ENCODE measurements at places on chromosomes 6 and 20.

DNA sequence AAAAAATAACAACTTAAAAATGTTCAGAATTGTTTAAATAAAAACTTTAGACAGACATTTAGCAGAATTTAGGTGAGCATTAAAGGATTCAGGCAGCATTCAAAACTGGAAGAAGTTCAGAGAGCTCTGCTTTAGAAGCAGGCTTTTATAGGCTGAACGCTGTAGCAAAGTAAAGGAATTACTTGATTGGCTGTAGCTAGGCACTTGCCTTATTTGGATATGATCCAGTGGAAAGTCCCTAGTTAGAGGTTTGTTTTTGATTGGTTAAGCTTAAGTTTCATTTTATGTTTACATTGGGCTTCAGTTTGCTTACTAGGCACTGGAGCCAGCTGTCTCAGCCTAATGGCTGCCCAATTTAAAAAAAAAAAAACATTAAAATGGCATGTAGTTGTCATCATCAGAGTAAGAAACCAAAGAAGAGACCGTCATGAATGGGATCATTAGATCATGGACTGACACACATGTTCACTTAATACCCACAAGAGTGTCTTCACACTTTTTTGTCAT lies 65.1 kb downstream of the CBFA2T2 start:
- no peak for DNase-seq

DNA sequence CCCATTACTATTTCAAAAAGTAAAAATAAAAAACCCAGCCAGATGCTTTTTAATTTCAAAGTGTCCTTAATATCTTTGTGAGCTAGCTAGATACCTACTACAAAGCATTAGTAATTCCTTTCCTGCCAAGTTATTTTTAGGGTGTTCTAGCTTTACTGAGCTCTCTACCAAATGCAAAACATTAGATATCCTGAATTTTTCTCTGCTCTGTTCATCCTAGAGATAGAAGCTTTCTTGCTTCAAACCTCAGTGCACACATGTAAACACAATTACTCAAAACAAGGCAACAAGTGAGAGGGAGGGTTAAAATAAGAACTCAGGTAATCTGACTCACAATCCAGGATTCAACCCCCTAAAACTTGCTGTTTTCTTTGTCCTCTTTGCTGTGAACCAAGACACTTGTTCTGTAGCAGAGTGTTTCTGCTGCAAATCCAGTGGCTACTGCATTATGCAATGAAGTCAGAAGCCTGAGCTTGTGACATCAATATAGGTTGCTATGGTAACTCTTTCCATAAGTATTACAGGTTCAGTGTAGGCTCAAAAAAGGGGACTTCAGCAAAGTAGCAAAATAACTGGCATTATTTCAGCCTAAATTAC lies 72.6 kb upstream of the STXBP5 start:
- no peak for DNase-seq

GRCh38 chr6:101666256-101666655 lies 272.7 kb downstream of the GRIK2 start:
- no peak for DNase-seq

GRCh38 chr20:41278936-41279335 lies 38.6 kb downstream of the ZHX3 start:
- no peak for DNase-seq

DNA sequence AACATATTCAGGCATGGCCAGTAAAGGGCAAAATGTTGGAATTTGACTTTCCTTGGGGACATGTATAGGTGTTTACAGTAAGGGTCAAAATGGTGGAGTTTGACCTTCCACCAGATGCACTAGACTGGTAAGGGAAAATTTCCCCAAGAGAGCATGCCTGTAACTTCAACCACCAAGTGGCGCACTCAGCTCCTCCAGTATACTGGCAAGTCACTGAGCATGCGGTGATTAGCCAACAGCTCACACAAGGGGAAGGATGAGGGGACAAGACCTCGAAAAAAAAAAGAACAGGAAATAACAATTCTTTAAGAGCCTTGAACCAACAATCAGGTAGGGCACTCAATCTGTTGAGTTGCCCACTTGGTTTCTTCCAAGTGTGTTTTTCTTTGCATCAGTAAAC lies 140.9 kb downstream of the EYS start:
- DNase-seq = no peak

DNA sequence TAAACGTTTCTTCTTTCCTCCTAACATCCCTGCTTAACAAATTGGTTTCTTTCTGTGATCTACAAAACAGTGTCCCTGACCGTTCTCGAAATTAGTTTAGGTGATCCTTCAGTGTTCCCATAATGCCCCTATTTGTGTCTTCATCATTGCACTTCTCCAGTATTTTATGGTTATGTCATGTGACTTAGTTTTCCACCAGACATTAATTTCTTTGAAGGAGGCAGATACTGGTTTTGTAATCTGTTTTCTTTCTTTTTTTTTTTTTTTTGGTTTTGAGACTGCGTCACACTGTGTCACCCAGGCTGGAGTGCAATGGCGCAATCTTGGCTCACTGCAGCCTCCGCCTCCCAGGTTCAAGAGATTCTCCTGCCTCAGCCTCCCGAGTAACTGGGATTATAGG lies 49.2 kb downstream of the FAM217A start:
- DNase-seq = no peak

DNA sequence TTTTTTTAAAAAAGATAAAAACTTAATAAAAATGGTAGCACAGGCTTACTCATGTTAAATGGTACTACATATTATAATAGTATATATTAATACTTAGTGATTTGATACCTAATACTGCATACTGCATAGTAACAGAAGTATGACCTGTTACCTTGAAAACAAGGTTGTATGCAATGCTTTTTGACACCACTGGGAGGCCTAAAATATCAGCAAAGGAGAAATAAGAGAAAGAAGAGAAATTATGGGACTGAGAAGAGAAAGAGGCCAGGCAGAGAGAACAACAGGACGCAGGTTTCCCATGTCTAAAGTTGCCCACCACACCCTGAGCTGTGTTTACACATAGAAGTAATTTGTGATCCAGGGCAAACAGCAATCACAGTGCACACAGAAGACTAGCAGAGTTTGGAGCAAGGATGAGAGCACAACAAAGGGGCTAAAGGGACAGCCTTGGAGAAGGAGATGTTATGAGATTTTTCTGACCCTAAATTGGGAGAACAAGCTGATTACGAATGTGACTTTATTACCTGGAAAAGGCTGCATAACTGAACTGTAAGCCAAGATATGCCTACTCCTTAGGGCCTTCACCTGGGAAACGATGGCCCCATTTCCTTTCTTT lies 73.2 kb downstream of the ROS1 start:
- DNase-seq = no peak

Measured in WERI-Rb-1 (cell line).